ENCODE measurements at places on chromosomes 13 and 19.
A peak's percentile ranks its signal among the peaks of the same experiment; 100 is the strongest.

DNA sequence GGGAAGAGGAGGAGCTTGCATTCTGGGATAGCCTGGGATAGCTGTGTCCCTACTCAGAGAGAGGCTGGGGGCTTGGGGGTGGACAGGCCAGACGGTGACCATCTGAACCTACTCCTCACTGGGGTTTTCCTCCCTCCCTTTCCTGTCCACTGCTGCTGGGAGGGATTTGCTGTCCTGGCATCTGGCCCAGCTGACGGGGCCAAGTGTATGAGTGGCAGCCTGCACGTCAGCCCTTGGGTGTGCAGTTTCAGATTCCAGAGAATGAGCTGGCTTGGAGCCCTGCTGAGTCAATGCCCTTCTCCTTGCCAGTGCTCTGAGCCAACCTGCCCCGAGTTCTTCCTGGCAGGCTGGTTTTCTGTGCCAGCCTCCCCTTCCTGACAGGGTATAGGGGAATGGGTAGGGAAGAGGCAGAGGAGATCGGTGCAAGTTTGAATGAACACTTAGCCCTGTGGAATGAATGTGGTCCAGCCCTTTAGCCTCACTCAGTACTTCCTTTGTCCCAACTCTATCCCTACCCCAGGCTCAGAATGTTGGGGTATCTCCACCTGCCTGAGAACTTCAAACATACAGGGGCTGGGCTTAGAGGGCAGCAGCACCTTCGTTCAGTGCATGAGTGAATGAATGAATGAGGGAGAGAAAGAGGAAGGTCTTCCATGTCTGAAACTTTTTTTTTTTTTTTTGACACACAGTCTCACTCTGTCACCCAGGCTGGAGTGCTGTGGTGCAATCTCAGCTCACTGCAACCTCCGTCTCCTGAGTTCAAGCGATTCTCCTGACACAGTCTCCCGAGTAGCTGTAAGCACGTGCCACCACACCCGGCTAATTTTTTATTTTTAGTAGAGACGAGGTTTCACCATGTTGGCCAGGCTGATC, 1.8 kb upstream of the ANGPTL4 start:
- no peak for DNase-seq

DNA sequence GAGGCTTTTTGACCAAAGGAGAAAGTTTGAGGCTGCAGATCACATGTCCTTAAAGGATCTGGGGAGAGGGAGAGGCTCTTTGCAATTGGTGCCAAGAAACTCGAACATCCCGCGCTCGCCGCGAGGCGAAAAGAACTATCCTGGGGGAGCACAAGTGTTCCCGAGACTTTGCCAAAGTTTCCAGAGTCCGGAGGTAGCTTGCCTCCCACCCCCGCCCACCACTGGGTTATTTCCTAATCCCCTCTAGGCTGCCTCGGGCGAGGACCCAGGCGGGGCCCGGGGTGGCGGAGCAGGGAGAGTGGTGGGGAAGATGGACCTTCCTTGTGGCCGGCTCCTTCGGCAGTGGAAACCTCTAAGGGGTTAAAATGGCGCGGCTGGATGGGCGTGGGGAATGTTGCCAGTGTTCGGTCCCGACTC, 114.5 kb downstream of the KCNRG start:
- no peak for DNase-seq

DNA sequence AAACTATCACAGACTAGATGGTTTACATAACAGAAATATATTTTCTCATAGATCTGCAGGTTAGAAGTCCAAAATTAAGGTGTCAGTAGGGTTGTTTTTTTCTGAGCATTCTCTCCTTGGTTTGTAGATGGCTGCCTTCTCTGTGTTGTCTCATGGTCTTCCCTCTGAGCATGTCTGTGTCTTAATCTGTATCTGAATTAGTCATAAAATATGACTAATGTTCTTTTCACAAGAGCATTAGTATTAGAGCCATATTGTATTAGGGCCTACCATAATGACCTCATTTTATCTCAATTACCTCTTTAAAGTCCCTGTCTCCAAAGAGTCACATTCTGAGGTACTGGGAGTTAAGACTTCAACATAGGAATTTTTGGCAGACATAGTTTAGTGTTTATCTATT, 77.2 kb upstream of the OBI1 start:
- no peak for DNase-seq

DNA sequence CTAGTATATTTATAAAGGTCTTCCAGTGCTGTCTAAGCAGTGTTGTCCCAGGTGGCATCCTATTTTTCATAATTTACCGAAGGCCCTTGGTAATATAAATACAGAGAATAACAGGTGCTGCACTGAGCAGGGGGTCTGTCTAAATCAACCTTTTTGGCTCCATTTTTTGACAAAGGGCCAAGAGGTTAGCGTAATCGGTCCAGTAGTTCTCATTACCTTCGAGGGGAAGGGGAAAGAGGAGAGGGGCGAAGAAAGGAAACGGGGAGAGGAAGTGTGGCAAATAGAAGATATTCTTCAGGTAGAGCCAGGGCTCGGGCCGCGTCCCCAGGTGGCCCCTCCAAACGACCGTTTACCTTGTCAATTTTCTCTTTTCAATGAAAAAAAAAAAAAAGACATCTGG, 749 bp upstream of the PAN3 start:
- no peak for DNase-seq

GRCh38 chr13:26680572-26680971, 80.0 kb downstream of the GPR12 start:
- no peak for DNase-seq

GRCh38 chr13:48260970-48261369, 28.0 kb downstream of the ITM2B start:
- DNase-seq, result no peak

GRCh38 chr19:8654591-8655339, 24.3 kb downstream of the NFILZ start:
- DNase-seq, result peak; percentile 47

DNA sequence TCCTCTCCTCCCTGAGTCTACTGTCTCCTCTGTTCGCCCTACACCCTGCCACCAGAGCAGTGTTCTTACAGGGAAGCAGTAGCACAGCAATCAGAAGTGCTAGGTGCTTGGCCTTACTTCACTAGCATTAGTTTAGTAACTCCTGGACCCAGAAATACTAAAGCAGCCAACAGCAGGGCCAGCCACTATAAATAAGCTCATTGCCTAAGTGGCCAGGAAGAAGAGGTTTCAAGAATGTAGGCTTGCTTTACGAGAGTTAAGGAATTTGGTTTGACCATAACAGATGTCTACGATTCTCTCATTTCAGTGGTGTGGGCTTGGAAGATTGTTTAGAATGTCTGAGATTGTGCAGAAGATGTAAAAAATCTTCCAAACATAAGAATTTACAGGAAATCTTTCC, 103.3 kb downstream of the ZAR1L start:
- DNase-seq, result no peak

- no peak for DNase-seq
Observed at GRCh38 chr19:39405261-39405957, 1.2 kb upstream of the ZFP36 start.

DNA sequence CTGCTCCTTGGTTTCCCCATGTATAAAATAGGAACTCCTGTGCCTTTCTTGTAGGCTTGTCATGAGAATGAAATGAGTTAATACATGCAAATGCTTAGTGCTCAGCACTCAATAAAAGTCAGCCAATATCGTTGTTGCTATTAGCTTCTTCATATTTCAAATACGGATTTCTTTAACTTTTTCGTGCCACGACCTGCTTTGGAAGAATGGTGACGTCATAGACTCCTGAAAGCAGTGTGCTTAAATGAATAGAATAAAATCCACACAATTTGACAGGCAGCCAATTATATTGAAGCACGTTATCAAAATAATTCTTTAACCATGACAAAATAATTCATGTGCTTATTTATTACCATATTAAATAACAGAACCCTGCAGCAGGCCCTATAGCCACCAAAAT, 26.6 kb upstream of the CDC16 start:
- no peak for DNase-seq

DNA sequence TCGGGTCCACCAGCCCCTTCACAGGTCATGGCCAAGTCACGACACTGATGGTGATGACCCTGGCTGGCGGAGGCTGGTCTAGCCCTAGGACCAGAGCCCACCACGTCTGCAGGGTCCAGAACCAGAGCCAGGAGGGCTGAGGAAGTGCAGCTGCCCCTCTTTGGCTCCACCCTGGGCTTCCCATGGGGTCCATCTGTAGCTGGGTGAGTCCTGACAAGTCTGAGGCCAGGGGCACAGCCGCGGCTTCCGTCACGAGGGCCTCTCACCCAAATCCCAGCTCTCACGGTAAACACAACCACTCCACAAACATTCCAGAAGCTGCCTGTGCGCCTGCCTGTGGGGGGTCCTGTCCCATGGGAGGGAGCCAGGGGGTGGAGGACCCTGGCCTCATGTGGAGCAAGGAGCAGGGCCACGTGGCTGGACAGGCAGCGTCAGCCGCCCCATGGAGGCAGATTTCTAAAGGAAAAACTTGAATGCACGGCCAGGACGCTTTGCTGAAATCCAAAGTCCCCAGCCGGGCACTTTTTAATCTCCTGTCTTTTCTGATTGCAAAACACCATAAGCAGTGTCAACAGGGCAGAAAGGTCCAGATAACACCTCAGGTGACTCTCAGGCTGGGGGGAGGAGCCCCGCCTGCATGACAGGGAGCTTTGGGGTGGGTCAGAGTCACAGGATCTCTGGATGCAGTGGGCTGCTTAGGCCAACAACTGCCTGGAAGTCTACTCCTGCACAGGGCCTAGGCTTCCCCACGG, 29.9 kb downstream of the CEBPG start:
- no peak for DNase-seq

- DNase-seq, result no peak
Observed at GRCh38 chr19:663682-664117, 686 bp upstream of the RNF126 start.

GRCh38 chr13:50731400-50731799, 112.1 kb downstream of the DLEU7 start:
- no peak for DNase-seq

- peak; percentile 46 for DNase-seq
Observed at GRCh38 chr19:2261438-2262172, 5.4 kb upstream of the JSRP1 start.

DNA sequence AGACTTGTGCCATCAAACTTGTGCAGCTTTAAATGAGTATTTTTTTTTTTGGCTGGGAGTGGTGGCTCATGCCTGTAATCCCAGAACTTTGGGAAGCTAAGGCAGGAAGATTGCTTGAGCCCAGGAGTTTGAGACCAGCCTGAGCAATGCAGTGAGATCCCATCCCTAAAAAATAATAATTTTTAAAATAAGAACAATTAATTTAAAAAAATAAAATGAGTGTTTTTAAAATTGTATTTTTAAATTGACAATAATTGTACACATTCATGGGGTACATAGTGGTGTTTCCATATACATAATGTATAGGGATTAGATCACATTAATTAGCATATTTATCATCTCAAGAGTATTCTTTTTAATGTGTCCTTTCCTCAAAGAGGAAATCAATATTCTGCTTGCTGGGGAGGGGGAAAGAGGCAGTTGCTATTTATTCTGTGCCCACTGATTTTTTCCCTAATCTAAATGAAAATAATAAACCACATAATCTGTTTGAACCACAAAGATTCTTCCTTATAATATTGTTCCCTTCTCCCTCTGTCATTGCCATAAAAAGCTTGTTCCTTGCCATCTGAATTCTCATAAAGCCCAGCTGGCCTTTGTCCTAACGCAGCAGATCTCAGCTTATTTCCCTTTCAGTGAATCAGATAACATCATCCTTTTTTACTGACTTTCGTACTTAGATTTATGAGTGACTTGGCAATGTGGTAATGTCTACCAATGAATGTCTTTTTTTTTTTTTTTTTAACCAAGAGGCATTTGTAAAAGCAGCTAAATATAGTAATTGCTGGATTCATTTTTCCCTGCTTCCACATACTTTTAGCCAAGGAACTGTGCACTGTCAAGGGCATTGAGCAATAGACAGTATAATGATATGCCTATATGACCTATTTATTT, 81.8 kb upstream of the RUBCNL start:
- no peak for DNase-seq

DNA sequence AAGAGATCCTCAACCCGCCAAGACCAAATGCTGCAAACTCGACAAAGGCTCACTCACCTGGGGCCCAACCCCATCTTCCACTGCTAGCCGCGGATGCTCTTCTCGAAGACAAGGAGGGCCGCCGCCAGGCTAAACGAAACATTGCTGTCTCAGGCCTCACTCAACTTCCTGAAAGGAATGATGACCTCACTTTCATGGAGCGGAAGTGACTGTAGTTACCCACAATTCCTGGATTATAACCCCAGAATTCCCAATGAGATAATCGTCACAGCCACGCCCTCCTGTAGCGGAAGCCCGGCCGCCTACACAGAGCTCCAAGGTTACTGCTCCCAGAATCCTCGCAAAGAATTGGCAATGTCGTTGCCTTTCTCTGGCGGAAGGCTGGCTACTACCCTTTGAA, 10.5 kb upstream of the ZNF112 start:
- DNase-seq, result no peak

- DNase-seq, result no peak
Observed at GRCh38 chr13:66162470-66162869, 1067.7 kb downstream of the PCDH9 start.

DNA sequence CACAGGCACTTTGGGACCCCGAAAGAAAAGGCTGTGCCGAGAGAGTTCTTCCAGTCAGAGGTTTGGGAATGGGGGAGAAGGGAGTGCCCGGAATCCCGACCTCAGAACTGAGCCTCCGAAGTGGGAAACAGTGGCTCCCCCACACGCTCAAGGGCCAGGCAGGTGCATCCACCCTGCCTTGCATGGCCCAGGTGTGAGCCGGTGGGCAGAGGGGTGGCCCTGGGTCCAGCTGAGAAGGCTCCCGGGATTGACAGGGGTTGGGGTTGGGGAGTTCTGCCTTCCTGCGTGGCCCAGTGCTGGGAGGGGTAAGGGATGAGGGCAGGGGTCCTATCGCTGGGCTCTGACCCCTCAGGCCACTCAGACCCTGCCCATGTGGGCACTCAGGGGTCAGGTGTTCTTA, 163.5 kb upstream of the TUBA3C start:
- no peak for DNase-seq

DNA sequence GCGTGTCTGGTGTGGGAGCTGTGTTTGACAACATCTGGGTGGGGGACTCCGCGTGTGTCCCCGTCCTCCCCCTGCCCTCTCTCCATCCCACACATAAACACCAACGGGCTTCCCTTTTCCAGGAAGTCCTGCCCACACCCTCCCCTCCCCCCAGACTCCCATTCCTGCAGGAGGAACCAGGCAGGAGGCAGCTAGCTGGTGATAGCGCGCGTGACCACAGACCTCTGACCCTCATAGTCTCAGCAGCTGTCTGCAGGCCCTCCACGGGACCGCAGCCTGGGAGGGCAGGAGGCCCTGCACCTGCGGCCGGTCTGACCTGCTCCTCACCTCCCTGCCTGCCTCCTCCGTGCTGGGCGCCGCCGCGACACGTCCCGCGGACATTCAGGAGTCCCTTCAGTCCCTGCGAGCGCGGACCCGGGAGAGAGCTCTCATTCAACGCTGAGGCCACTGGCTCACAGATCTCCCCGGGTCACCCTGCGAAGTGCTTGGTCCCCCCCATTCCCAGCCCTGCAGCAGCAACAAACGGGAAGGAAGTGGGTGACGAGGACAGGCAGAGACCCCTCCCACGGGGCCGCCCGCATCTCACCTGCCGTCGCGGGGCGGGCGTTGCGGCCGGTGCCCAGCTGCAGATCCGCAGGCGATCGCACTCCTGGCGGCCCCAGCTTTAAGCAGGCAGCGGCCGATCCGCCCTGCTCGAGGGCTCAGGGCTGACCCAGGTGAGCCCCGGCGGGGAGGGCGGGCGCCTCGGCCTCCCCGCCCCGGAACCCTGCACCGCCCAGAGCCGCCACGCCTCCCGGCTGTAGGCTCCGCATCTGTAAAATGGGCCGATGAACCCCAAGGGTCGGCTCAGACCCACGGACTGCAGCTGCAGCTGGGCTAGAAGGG, 1.1 kb upstream of the ACP5 start:
- no peak for DNase-seq

- DNase-seq, result no peak
Observed at GRCh38 chr13:110312339-110313031, 5.4 kb downstream of the COL4A2 start.

GRCh38 chr19:51016798-51017683, 2.5 kb downstream of the KLK10 start:
- no peak for DNase-seq
